NCI-H1436 treated with DMSO at 0.1 percent for 48 hours (cell line): ENCODE measurements at places on chromosomes 2 and 18.

DNA sequence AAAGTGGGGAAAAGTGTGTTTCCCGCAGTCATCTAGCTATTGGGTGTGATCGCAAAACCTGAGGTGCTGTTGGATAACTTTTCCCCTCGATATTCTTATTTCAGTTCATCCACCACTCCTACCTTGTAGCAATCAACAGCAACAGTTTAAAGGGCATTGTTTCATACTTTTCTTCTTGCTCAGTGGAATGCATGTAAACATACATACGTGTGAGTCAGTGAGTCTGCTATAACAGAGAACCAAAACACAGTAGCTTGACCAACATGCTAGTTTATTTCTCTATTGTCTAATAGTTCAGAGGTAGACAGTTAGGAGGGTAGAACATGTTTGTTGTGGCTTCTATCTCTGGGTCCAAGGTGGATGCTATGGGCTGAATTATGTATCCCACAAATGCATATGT, 77.6 kb upstream of the FOXI3 start:
- DNase-seq, result no peak

- no peak for DNase-seq
These were observed 161.5 kb upstream of the KCNJ3 start for GRCh38 chr2:154537024-154537423.

DNA sequence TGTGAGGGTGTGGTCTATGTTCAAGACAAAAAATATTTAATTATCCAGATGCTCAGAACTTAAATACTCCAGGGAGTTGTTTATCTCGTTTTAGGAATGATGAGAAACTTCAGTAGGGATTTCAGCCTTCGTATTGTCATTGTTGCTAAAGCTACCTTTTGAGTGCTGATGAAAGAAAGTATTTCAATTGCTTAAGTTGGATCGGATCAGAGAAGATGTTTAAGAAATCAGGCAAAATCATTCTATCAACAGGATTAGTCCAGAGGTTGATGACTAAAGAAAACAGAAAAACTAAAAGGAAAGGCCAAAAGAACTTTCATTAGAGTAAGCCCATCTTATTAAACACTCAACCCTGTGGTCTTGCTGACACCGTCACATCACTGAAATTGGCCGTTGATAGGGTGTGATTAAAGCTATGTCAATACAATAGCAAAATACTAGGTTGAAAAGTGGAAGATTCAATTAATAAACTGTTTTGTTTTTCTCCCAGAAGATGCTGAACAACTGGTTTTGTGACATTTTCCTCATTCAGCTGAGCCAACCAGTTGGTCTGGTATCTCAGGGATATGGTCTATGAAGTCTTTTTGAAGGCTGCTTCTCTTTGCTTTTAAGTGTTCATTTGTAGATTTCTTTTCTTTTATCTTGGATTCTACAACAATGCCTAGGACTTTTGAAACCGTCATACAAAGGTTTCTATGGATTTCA, 551.7 kb downstream of the SLC4A3 start:
- DNase-seq, result no peak

DNA sequence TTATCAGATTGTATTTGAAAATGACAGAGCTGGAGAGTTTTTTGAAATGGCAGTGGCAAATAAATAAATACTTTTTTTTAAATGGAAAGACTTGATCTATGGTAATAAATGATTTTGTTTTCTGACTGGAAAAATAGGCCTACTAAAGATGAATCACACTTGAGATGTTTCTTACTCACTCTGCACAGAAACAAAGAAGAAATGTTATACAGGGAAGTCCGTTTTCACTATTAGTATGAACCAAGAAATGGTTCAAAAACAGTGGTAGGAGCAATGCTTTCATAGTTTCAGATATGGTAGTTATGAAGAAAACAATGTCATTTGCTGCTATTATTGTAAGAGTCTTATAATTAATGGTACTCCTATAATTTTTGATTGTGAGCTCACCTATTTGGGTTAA, 30.9 kb downstream of the CD28 start:
- no peak for DNase-seq

DNA sequence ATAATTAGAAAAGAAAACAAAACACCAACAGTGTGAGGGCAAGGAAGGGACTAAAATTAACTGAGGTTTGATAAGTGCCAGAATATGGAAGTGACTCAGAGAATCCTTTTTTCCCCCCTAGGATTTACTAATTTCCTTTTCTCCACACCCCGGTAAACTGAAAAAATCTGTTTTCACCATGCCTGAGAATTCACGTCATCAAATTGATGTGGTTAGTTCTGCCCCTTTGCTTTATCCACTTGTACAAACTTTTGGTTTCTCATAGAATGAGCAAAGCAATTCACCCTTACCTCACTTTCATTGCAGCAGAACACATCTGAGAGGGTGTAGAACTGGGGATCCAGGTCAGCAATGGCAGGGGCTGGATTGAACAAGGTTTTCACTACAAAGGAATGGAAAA, 57.8 kb downstream of the RBKS start:
- no peak for DNase-seq

GRCh38 chr2:3212984-3213383, 164.6 kb downstream of the EIPR1 start:
- DNase-seq, result no peak
